SJCRH30 (cell line): ENCODE measurements at places on chromosomes 2 and 18. TPM values are rescaled to one million over a fixed set of nuclear protein-coding genes. Genes with fewer than 3 reads are reported as not detected.

The EMILIN1 gene
- total RNA-seq: 80.5 and 87.7 TPM in 2 replicates

The CKAP2L gene
- 31.0 and 33.7 TPM in 2 replicates for total RNA-seq

The KLF7 gene
- total RNA-seq: 6.0 and 6.7 TPM in 2 replicates

The RRM2 gene
- 417 and 456 TPM in 2 replicates for total RNA-seq

The SIX2 gene
- total RNA-seq: 48.3 and 51.9 TPM in 2 replicates

The MARCHF4 gene
- total RNA-seq: not detected in 2 replicates

The UGT1A3 gene
- not detected in 2 replicates for total RNA-seq

The CFAP53 gene
- total RNA-seq: 0.08 TPM in 1 of 2 replicates, not detected in the other

The SCN2A gene
- total RNA-seq: not detected in 2 replicates

The C18orf54 gene
- 9.1 and 9.8 TPM in 2 replicates for total RNA-seq

The STARD6 gene
- not detected in 2 replicates for total RNA-seq

The HNMT gene
- total RNA-seq: 0.04 TPM in 1 of 2 replicates, not detected in the other

The GRHL1 gene
- total RNA-seq: 0.48 and 0.79 TPM in 2 replicates

The LAMA3 gene
- 0.04 and 0.08 TPM in 2 replicates for total RNA-seq

The EHD3 gene
- total RNA-seq: not detected in 2 replicates

The FNDC4 gene
- total RNA-seq: 0.91 and 1.3 TPM in 2 replicates

The CYTIP gene
- total RNA-seq: 0.71 and 0.81 TPM in 2 replicates

The ESPNL gene
- 2.6 and 3.1 TPM in 2 replicates for total RNA-seq

The LYG2 gene
- 0.30 and 0.36 TPM in 2 replicates for total RNA-seq

The DCDC2C gene
- total RNA-seq: not detected in 2 replicates

The PROKR1 gene
- 0.03 TPM in 1 of 2 replicates, not detected in the other for total RNA-seq

The CYP27A1 gene
- 3.2 and 3.6 TPM in 2 replicates for total RNA-seq

The ACVR1 gene
- total RNA-seq: 13.0 and 14.0 TPM in 2 replicates

The DOK6 gene
- total RNA-seq: 0.03 and 0.47 TPM in 2 replicates

The TWIST2 gene
- not detected in 2 replicates for total RNA-seq

The LHCGR gene
- total RNA-seq: not detected in 2 replicates

The PGAP1 gene
- 12.0 and 14.9 TPM in 2 replicates for total RNA-seq

The TSPYL6 gene
- 0.03 and 0.10 TPM in 2 replicates for total RNA-seq
